Gastroesophageal sphincter (tissue), 4 donors: ENCODE measurements at places on chromosomes 4 and X. TPM values are rescaled to one million over a fixed set of nuclear protein-coding genes. Genes with fewer than 3 reads are reported as not detected.

- peak; percentile 17 for ATAC-seq
Measured at GRCh38 chr4:10024303-10024702, 3.0 kb upstream of the SLC2A9 start.

- no peak for ATAC-seq
Measured at GRCh38 chr4:46254788-46255187, 130.9 kb upstream of the GABRG1 start.

DNA sequence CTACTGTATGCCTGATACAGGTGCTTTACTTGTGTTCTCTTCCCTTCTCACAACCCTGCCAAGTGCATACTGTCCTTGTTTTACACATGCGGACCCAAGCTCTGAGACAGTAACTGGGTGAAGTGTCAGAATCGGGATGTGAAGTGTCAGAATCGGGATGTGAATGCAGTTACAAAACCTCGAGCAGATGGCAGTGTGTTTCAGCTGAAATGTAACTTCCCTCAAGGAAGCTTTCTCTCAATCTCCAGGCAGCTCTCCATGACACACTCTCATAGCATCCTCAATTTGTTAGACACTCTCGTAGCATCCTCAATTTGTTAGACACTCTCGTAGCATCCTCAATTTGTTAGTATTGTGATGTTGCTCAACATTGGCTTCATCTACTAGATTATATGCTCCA lies 1.1 kb upstream of the HPSE start:
- peak; percentile 29 for ATAC-seq

DNA sequence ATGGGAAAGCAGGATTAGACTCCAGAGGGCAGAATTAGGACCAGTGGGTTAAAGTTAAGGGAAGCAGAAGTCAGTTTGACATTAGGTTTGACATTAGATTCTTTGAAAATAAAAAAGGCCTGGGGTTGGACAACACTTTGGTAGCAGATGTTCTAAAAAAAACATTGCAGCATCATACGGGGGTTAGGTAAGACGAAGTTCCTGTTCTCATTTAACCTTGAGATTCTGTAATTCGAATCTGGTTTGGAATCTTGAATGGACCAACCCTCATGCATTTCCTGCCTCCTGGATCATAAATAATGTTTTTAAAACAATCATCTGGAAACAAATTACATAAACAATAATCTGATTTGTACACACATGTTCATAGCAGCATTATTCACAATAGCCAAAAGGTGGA lies 181.0 kb downstream of the SHROOM3 start:
- ATAC-seq: no peak

DNA sequence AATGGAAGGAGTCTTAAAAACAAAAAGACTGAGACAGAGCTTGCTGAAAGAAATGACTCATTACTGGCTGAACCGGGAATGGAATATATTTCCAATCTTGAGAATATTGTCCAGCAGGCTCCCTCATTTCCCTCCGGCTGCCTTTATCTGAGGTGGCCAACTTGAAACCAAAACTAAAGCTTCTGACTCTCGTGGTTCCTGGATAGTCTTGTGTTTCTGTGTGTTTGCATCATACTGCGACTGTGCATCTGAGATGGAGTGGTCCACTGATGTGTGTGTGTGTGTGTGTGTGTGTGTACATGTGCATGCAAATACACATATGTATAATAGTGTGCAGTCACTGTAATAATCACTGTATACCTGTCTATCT lies 145.6 kb upstream of the SCML1 start:
- ATAC-seq: peak; percentile 67

- no peak for ATAC-seq
Measured at GRCh38 chrX:31832263-31832662, 760.4 kb upstream of the FTHL17 start.

DNA sequence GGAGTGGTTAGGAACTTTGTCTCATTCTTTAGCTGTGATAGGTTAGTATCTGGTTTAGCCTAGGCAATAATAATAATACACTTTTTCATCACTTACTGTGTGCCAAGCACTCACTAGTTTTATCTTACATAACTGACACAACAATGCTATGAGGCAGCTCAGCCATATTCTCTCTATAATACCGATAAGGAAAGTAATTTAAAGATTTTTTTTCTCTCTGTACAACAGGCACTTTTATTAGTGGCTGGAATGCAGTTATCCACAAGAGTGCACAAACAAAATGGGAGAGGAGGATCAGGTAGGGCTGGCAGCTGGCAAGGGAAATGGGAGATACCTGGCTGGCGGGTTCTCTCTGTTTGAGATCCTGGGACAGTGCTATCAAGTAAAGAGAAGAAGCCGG lies 7.6 kb downstream of the RELL1 start:
- no peak for ATAC-seq

Gene RAB40A
- total RNA-seq: 7.4 TPM

Gene MAGEC3
- not detected for total RNA-seq

Gene ADGRG4
- total RNA-seq: 0.04 TPM

Gene SSX1
- not detected for total RNA-seq

Gene ESX1
- total RNA-seq: not detected

Gene RADX
- total RNA-seq: 1.1 TPM

Gene SYN1
- 0.27 TPM for total RNA-seq
